Right kidney (tissue), 9 donors: ENCODE measurements at places on chromosomes 7 and 10.
A peak's percentile ranks its signal among the peaks of the same experiment; 100 is the strongest.

DNA sequence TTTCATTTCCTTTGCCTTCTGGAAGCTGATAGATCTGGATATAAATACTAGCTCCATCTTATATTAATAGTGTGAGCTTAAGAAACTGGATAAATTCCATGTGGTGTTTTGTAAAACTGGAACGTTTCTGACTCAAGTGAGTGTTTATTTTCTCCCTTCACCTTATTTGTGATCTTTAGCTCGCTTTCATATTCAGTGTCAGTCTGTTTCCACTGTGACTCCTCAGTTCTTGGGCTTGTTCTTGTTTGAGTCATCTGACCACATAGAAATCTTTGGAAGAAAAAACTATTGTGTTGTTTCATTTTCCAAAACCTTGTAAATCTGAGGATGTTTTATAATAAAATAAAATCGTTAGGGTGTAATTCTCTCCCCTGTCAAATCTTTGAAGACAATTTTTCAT, 186.4 kb downstream of the POLR1F start:
- DNase-seq: no peak

- no peak for DNase-seq
Measured at GRCh38 chr10:80579849-80580637, 42.3 kb downstream of the SH2D4B start.

- no peak for DNase-seq
Measured at GRCh38 chr10:132397671-132398565, 918 bp downstream of the PWWP2B start.

DNA sequence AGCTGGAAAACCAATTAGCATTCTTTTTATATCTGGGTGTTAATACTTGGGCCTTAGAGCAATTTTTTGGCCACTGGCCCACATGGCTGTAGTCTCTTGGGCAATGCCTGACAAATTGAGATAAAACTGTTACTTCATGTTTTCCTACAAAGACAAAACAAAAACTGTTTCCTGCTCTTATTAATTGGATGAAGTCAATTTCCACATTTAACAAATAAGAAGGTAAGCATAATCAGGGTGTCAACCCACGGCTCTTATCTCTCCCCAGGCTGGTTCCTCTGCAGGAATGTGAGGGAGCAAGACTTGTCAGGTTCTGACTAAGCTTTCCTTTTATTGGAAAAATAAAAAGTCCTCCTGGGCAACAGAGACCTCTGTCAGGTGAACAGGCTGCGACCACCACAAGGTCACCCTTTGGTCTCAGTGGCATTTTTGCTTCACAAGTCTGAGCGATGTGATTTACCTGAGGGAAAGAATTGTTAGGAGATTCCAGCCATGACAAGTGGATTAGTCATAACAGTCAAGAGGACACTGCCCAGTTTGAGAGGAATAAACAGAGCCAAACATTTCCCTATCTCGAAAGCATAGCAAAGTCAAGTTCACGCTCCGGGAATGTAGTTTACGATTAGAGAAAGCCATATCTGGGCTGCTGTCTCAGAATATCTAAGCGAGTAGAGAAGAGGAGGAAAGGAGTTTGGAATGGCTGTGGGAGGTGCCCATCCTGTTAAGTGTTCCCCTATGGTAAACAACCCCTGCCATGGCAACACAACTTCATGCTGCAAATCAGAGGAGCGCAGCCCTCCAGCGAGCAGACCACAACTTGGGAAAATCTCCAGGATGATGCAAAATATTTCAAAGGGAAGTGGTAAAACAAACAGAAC, 144.4 kb downstream of the TES start:
- peak; percentile 55 for DNase-seq

- no peak for DNase-seq
Measured at GRCh38 chr7:98758157-98758556, 111.7 kb downstream of the TMEM130 start.

GRCh38 chr7:158760445-158760764, 55.8 kb upstream of the NCAPG2 start:
- DNase-seq: no peak

DNA sequence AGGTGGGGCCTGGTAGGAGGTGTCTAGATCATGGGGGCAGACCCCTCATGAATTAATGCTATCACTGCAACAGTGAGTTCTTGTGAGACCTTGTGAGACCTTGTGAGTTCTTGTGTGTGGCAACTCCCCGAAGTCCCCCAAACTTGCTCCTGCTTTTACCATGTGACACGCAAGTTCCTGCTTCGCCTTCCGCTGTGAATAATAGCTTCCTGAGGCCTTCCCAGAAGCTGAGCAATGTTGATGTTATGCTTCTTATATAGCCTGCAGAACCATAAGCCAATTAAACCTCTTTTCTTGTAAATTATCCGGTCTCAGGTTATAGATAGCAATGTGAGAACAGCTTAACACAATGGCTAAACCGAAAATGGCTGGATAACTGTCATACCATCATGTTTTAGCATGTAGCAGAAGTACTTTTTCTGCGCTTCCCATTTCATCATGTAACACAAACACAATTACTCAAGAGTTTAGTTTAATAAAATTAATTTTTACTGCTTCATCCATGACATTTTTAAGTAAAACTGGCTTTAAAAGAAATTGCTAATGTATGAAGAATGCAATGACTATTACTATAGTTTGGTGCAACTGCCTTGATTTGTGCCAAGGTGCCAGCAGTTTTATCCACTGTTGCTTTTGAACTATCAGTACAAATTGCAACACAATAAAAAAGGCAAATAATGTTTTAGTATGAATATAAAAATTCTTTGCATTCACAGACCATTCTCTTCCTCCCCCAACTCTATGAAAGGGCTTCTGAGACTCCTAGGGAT, 87.7 kb upstream of the TMEM168 start:
- DNase-seq: no peak

DNA sequence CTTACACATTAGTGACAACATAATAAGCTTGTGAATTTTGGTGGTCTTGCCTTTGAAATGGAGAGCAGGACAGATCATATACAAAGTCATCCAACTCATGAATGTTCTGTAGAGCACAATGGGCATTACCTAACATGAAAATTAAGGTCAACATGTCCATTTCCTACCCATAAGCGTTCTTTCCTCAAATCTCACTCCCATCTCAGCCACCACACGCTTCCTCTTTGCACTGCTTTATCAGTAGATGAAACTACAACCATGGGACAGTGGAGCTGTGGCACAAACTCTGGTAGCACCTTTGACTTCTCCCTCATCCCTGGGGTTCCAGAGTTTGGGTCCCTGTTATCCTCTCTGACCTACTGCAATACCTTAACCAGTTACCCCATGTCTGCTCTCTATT, 2.2 kb downstream of the PON2 start:
- no peak for DNase-seq

GRCh38 chr7:25656581-25657026, 428.3 kb upstream of the NPVF start:
- no peak for DNase-seq

DNA sequence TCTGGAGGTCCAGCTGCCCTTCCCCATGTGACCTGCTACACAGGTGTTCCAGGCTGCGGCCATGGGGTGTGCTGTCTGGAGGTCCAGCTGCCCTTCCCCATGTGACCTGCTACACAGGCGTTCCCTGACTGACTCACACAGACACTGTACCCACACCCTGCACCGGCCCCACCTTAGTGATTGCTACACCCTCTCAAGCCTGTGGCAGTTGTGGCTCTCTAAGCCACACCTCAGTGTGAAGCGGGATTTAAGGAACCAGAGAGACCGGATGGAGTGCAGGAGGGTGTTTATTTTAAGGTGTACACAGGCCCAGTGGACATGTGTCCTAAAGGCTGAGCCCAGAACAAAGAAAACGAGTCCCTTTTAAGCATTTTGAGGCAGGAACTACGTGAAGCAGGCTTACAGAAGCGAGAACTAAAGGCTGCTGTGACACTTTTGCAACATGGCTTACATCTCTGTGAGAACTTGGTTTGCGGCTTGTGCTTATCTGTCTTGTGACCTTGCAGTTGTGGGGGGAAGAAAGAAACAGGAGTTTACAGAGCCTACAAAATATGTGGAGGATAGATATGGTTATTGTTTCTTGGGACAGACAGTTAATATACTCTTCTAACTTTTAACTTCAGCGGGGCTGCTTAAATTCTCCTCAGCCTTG, 326.4 kb downstream of the PAXIP1 start:
- no peak for DNase-seq

GRCh38 chr10:129793996-129794395, 170.1 kb downstream of the EBF3 start:
- no peak for DNase-seq

DNA sequence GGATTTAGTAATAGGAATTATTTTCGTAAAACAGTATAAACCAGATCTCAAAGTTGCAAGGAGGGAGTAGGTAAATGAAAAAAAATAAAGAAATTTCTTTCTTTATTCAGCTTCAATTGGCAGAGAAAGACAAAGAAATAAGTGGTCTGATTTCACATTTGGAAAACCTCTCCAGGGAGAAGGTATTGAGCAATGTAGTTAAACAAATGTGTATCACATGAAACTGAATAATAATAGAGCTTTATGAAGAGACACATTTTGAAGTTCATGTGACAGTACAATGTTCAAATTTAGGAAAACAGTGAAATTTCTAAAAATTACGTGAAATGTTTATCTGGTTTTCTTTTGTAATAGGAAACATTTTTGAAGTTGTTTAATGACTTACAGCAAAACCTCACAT, 63.0 kb downstream of the TAX1BP1 start:
- DNase-seq: no peak
